Stimulated activated CD4-positive, alpha-beta T cell treated with anti-CD3 and anti-CD28 coated beads, Interleukin-2, amount 100 ng/mL, for 24 hours (primary cell): ENCODE measurements at places on chromosomes 7 and 10.

DNA sequence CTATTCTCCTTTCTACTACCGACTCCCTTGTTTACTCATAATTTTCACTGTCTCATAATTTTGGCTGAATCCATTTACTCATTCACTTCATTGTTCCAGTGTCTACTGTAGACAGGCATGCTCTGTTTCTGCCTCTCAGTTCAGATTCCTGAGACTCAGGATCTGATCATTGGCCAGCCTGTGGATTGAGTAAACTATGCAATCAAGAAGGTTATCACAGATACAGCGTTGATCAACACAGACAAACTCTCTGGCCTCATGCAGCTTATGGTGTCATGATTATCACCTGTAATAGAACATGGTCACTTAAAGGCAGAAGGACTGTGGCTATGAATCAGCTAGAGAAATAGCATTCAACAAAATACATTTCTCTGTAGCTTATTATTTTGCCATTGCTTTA is 86.0 kb downstream of the SEMA3E start:
- DNase-seq = no peak

- DNase-seq = no peak
Observed at GRCh38 chr7:104653825-104654401, 325.5 kb downstream of the LHFPL3 start.

- no peak for DNase-seq
Observed at GRCh38 chr10:61842755-61843497, 58.6 kb upstream of the ARID5B start.

DNA sequence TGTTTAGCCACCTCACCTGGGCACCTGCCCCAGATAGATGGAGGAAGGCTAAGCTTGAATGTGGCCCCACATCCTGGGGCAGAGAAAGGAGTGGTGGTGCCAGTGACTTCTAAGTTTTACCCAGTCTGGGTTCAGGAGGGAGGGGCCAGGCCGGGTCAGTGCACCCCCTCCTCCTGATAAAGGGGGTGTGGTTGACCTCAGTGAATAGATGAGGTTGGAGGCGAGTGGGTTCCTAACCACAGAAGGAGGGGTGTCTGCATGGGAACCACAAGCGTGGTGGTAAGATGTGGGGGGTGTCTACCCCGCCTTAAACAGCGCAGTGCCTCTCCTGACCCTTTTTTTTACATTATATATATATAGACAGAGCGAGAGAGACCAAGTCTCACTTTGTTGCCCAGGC is 105.3 kb upstream of the KCTD7 start:
- no peak for DNase-seq

DNA sequence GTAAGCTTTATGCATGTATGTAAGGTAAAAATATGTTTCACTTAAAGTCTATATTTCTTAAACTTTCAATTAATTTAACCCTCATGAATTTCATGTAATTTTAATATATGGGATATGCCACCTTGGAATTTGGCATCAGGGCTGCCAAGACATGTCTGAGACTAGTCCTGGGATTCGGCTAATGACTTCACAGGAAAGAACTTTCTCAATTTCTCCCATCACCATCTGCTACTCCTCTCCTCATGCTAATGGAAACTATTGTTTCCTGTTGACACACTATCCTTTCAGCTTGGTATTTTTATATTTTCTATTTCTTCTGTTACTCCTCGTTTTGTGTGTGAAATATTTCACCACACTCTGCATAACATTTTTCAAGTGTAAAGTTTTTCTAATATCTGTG is 205.9 kb downstream of the ARL4A start:
- DNase-seq = no peak

DNA sequence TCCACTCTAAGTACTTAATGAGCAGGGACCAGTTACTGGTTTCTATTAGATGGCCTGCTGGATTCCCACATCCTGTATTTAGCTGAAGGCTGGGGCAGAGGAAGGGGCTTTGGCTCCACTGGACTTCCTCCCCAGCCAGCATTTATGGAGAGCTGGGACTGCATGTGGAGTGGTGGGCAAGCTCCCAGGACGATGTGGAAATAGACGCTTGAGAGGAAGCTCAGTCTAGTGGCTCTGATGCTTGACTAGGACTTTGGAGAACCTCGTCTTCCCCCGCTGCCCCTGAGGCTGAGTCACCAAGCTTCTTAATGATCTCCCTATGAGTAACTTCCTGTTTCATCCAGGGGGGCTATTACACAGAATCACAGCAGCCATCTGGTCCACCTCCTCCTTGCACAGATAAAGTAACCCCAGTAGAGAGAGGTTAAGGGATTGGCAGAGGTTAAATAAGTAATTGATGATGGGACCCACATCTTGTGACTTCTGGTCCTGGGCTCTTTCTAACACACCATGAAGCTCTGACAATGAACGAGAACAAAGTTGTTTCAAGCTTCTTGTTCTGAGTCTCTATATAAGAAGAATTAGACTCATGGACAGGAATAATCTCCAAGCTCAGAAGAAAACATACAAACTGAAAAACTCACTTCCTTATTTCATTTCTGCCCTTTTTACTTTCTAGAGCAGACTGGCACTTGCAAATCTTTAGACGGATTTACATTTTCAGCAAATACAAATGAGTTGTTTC is 126.2 kb downstream of the PRPF18 start:
- peak; percentile 27 for DNase-seq

DNA sequence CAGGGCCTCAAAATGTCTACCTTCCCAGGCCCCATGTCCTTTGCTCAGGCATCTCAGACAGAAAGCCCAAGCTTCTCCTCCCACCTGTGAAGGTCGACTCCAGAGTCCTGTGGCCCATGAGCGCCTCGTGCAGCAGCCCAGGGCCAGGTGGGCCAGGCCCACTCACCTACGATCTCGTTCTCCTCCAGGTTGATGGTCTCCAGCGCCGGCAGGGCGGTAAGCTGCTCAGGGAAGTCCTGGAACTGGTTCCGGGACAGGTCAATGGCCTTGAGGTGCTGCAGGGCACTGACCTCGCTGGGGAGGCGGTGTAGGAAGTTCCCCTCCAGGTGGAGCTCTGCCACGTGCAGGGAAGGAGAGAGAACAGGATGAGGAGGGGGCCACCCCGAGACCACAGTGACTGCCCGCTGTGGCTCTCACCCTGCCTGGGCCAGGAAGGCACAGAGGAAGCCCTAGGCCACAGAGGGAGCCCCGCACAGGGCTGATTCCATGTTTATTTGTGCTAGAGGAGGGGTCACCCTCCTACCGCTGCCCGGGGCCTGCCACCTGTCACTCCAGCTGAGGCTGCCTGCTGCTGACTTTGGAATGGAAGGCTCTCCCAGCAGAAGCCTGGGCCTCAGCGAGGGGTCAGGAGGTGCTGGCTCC is 40.0 kb upstream of the NPFFR1 start:
- no peak for DNase-seq

DNA sequence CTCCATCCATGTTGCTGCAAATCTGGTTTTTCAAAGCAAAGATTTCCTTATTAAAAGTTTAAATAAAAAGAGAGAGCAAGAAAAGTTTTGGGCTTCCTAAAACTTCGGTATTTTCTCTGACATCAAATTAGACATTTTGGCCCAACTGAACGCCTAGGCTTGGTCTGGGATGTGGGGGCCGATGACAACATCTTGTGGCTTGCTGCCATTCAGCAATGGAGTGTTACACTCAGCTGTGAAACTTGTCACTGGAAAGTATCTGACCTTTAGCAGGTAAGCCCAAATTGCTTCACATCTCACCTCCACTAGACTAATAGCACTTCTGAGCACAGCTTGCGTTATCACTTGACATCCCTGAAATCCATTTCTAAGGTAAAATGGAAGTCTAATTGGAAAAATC is 320.6 kb downstream of the GATA3 start:
- DNase-seq = no peak

GRCh38 chr10:132001238-132001972 is 19.7 kb upstream of the BNIP3 start:
- no peak for DNase-seq

- DNase-seq = no peak
Observed at GRCh38 chr10:110442746-110443145, 55.0 kb upstream of the DUSP5 start.

GRCh38 chr7:33874943-33875342 is 30.4 kb upstream of the BMPER start:
- DNase-seq = no peak

- no peak for DNase-seq
Observed at GRCh38 chr7:114910787-114911186, 11.1 kb upstream of the MDFIC start.

- no peak for DNase-seq
Observed at GRCh38 chr10:71911296-71911953, 52.8 kb upstream of the CHST3 start.

DNA sequence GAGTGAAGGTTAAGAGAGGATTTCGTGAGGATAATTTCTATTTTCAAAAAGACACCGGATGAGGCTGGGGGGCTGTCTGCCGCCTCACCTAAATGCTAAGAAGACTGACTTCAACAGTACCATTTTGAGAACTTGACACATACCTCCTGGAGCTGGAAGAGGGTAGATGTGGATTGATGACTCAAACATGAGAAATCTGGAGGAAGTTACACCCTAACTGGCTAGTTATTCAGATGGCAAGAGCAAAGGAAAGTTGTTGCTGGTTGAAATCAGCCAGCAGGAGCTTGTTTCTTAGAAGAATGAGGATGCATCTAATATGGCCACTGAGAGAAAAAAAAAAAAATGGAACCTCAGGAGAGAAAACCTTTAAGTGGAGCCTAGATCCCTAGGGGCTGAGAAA is 76.2 kb upstream of the KIAA1217 start:
- DNase-seq = no peak

GRCh38 chr7:69739190-69739589 is 140.9 kb downstream of the AUTS2 start:
- peak; percentile 25 for DNase-seq

- DNase-seq = no peak
Observed at GRCh38 chr10:3542185-3542611, 242.8 kb downstream of the KLF6 start.

DNA sequence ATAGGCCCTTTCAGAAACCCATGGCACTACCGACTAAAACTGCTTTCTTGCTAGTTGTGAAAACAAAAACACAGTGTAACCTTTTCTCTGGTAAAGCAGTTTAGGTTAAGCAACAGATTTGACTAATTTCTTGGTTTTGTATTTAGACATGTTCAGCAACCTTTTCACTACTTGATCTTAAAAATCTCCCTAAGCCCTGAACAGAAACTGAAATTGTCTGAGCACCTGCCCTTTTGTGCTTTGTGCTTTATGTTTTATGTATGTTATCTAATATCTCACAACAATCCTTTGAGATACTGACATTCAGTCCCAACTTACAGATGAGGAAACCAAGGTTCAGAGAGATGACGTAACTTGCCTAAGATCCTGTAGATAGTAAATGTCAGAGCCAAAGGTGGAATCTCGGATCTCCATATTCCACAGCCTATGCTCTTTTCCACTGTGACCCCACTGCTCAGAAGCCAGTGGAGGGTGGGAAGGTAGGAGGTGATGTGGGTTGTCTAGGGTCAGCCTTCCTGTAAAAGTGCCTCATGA is 146.6 kb downstream of the LCOR start:
- DNase-seq = no peak

DNA sequence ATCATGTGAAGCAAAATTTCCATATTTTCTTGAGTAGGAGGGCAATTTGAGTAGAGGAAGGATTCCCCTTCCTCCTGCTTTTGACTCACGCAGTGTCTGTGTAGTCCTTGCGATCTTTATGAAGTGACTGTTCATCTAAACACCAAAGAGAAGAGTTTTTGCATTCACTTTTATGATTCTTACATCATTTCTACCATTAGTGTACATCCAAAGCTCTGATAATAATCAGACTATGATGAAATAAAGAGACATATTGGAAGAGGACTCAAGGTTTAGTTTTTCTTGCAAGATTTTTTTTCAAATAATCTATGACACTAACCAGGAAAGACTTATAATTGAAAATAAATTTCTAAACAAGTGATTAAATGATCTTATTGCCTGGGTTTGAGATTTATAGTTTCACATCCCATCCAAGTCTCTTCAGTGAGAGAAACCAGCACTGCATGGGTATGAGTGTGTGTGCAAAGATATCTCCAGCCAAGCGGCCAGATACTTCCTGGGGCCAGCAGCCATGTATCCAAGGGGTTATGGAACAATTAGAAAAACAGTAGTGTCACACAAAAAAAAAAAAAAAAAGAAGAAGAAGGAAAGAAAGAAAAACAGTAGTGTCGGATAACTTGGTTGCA is 2.0 kb upstream of the ACTA2 start:
- DNase-seq = no peak

GRCh38 chr7:13965077-13965476 is 24.4 kb downstream of the ETV1 start:
- no peak for DNase-seq

- no peak for DNase-seq
Observed at GRCh38 chr10:22674573-22674930, 39.8 kb downstream of the PIP4K2A start.

DNA sequence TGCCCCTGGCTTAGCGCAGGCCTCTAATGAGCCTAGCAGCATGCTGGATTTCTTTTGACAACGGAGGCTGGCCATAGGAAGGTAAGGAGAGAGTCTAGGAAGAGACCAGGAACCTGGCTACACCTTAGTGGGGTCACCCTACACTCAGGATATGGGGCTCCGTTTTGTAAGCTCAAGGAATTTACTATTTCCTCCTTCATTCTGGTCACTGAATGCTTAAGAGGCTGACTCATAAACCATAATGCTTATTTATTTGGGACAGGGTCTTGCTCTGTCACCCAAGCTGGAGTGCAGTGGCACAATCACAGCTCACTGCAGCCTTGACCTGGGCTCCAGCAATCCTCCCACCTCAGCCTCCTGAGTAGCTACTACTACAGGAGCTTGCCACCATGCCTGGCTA is 38.4 kb downstream of the CARD11 start:
- DNase-seq = no peak

- peak; percentile 84 for DNase-seq
Observed at GRCh38 chr7:44980393-44981034, 1.7 kb upstream of the MYO1G start.
